ENCODE measurements at places on chromosomes 16 and 17.

DNA sequence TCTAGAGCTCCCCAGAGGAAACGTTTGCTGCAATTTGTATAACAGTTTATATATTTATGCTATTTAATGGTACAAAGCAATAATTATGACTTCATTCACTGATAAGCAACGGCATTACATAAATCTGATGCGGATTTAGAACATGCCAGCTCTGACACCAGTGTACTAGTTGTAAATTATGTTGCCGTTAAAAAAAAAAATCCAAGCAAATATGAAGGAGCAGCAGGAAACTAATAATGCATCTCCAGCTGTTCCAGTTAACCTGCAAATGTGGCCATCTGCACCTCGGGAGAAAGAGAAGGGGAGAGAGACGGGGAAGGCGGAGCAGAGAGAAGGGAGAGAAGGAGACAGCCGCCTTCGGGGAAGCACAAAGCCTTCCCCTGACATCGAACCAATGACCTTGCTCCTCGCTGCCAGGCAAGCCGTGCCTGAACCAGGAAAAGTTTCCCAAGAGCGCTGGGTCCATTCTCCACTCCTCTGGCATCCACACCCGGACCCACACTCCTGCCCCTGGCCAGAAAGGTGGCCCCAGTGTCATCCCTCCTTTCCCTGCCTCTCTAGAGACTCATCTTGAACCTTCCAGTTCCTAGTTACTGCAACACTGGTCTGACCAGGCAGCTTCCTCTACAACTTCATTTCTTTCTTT is 174.8 kb downstream of the C16orf78 start:
- DNase-seq: no peak

DNA sequence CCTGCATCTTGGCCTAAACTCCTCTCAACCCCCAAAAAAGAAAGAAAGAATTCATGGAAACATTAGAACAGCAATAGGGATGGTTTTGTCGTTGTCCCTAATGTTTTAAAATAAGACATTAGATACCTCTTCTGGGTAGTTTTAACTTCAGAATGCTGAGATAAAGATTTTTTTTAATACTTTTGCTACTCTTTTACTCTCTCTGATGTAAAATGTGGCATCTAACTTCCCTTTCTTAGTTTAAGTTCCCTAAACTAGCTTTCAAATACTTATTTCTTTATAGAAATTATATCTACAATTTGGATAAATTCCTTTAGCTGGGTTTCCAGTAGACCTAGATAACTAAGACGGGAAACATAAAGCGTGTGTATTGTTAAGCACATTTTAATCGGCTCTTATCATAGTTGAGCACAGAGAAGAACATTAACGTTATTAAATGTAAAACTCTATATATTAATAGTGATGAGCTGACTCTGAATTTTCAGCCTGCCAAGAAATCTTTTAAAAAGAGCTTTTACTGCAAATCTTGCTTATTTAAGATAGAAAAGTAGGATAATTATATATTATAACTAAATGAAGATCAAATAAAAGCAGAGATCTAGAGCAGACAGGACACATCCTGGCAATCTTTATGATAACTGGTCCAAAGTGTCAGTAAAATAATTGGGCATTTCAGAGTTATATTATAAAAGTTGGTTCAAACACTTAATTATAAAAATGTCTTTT is 183.2 kb downstream of the CYB561 start:
- DNase-seq: no peak

DNA sequence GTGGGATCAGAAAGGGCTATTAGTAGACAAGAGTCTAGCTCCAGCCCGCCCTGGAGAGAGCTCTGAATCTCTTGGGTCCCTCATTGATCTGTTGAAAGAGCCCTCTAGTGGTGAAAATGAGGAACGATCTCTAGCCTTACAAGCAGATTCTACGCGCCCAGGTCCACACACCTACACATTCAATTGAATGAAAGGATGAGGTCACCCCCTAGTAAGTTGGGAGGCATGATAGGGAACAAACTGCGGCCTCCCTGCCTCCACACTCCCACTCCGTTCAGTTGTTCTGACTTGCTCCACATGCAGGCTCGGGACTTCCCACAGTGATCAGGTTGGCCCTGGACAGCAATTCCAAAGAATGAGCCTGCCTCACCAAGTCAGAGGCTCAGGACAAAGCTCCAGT is 2.9 kb upstream of the CACNG3 start:
- DNase-seq: peak; percentile 25

DNA sequence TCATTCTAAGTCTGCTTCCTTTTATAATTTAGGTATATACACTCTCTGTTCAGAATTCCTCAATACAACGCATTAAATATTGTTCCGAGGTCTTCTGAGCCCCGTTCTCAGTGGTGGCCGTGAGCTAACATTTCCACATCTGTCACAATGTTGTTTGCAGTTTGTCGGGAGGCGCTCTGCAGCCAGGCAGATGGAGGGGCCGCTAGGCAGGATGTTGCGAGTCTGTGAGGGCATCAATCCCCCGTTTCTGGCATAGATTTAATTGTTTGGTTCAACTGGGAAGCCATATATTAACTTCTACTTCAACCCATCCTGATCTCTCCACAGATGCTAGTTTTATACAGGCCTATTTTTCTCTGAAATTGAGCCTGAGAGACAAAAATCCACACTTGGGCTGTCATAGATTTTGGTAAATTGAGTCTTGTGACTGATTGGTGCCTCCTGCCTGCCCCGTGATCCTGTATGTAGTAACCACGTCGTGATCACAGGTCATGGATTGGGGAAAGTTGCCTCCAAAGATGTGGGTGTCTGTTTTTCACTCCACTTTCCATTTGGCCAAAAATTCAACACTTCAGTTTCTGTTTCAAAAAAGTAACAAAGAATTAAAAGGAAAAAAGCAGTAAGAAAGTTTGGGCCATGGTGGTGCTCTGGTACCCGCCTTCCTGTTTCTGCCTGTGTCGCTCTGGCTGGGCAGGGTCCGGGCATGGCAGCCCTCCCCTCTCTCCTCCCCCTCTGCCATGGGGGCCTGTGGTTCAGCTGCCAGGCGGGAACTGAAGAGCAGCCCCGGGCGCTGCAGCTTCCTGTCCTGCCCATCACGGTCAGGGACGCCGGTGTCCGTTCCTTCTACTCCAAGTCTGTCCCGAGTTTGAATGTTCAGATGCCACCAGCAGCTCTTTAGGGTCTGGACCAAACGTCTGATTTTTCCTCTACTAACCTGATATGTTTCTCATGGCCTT is 41.5 kb downstream of the RPTOR start:
- DNase-seq: no peak

GRCh38 chr17:28391401-28391800 is 14.6 kb downstream of the SLC46A1 start:
- DNase-seq: no peak

Measured in stimulated activated CD4-positive, alpha-beta T cell treated with anti-CD3 and anti-CD28 coated beads, Interleukin-2, amount 100 ng/mL, for 48 hours (primary cell).